ENCODE measurements at places on chromosomes 1 and 21.

GRCh38 chr1:109669246-109669948, 1.5 kb downstream of the GSTM2 start:
- DNase-seq = peak; percentile 65

DNA sequence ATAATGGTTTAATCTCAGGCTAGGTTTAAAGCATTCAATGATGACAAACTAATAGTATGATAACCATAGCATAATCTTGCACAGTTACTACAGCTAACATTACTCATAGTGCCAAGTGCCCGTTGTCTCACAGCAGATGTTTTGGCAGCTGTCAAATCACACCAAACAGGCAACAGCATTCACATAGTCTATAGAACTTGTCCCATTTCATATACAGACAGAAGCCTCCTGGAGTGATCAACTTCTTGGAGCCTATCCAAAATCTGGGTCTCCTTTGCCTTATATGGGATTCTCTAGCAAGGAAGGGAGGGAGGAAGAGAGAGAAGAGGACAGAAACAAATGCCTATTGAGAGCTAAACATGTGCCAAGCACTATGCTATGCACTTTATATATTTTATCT, 250.6 kb upstream of the ZP4 start:
- DNase-seq = no peak

DNA sequence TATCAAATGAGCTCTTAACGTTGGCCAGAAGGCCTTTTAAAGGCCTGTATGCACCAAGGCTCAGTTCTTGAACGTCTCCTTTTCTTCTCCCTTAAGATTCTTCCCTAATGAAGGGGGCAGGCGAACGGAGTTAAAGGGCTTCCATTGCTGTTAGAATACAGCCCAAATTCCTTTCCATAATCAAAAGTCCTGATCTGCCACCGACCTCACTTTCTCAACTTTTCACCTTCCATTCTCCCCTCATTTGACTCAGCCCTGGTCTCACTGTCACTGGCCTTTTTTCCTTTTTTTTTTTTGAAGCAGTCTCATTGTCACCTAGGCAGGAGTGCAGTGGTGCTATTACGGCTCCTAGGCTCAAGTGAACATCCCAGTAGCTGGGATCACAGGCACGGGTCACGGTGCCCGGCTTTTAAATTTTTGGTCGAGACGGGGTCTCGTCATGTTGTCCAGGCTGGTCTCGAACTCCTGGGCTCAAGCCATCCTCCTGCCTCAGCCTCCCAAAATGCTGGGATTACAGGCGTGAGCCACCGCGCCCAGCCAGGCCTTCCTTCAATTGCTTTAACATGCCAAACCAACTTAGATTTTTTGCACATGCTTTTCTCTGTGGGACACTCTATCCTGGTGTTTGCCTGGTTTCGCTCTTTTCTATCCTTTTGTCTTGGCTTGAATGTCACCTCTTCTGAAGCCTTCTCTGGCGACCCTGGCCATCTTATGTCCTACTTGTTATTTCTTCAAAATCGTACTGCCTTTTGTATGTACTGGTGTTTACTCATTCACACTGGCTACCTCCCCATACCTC, 612 bp upstream of the CMPK1 start:
- no peak for DNase-seq

DNA sequence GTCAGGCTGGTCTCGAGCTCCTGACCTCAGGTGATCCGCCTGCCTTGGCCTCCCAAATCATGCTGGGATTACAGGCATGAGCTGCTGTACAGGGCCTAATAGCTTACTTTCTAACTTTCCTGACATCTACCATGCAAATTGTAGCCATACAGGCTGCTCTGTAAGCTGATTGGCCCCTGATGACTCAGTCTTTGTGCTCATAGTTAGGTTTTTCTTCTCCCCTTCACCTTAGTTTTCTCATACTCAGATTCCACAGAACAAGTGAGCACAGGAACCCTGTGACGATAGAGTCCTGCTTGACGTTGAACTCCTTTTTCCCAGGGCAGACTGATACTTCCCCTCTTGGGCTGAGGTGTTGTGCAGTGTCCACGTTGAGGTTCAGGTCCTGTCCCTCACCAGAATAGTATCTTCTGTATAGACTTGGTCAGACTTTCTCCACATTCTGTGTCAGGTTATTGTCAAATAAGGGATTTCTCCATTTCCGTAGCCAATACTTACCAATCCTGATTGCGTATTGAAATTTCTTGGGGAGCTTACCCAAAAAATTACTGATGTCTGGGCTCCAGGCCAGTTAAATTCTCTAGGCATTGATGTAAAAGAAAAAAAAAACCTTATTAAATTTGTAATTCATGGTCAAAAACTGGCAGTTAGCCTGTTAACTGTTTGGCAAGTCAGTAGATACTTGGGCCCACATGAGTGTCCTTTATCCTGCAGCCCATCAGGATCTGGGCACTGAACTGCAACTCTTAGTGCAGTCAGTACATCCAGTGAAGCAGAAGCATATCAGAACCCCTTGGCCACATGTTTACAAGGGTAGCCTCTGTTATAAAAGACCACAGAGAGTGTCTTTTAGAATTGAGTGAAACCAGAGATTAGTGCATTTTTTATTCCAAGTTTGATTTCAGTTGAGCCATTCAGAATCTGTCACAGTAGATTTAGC, 118.2 kb downstream of the DYRK1A start:
- DNase-seq = no peak

GRCh38 chr1:204879351-204879750, 8.7 kb downstream of the NFASC start:
- no peak for DNase-seq

Measured in aorta (tissue), 5 donors.